Aorta (tissue), 5 donors: ENCODE measurements at places on chromosomes 12 and 14. TPM values are rescaled to one million over a fixed set of nuclear protein-coding genes. Genes with fewer than 3 reads are reported as not detected.

DNAI7 gene
- total RNA-seq: 1.2 TPM

- no peak for DNase-seq
These were observed 186.9 kb upstream of the CAND1 start for GRCh38 chr12:67082221-67082620.

DNA sequence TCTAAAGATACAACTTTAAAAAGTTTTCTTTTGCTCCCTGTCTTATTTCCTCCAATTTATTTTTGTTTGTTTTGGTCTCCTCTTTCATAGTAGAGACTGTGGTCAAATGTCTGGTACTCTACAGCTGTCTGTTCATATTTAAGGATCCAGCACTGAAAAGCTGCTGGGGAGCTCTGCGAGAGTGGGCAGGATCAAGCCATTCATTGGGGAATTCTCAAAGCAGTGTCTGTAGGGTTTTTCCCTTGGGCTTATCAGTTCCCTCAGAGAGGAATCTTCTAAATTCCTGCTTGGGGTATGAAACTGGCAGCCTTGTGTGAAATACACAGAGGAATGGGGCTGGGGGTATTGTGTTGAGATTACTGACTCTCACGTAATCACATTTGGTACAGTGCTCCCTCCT lies 52.3 kb downstream of the FNTB start:
- no peak for DNase-seq

DNA sequence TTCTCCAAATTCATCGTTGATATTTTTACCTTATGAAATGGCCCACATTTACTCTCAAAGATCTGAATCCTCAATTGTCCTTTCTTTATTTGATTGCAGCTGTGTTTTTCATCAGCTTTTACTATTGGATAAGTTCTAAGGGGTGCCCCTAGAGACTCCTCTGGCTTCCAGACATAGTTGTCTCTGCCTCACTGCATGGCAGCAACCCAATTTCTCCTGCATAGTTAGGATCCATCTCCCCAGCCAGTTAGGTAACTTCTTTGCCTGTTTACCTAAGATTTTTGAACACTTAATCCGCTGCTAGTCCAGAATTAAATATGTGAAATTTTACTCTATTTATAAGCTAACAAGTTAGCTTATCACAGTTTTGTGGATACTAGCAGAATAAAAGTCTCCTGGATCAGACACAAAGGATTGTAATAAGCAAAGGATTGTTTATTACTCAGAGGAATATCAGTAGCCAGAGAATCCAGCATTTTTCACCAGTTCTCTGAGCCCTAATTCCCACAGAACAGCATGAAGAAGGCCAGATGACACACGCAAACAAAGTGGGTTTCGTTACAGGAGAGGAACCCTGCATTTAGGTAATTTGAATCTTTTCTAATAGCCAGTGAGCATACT lies 101.1 kb downstream of the BBS10 start:
- DNase-seq: no peak

DNA sequence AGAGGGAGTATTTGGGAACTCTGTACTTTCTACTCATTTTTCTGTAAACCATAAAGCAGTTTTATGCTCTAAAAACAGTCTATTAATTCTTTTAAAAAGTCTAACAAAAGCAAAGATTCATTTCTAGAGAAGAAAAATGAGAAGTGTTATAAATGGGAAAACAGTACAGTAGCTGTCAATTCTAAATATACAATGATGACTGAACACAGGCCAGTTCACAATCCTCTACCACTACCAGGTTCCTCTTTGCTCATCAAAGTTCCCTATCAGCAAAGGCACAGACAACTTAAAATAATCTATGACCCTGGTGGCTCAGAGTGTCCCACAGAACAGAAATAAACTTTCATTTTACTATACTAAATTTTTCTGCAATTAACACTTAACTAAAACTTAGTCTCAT lies 12.5 kb downstream of the NAA25 start:
- DNase-seq: no peak

DNA sequence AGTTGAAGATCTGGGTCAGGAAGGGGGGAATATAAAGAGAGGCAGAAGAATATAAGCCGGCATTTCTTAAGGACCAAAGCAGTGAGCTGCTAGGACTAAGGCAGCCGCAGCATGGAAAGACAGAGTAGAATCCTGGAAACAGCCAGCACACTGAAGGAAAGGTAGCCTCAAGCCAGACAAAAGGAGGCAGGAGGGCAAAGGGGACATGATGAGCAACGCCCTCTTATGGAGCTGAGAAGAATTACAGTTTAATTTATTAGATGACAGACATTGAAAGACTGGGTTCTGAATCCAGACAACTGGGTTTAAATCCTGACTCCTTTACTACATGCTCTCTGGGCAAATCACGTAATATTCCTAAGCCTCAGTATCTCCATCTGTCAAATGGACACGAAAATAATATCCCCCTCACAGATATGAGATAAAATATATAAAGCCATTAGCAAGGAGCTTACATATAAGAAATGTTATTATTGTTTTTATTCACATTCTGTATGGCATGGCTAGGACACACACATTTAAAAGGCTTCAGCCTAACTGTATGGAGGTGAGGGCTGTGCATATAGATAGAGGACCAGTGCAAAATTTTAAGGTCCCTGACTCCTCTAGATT lies 8.1 kb upstream of the PCED1B start:
- no peak for DNase-seq

DNA sequence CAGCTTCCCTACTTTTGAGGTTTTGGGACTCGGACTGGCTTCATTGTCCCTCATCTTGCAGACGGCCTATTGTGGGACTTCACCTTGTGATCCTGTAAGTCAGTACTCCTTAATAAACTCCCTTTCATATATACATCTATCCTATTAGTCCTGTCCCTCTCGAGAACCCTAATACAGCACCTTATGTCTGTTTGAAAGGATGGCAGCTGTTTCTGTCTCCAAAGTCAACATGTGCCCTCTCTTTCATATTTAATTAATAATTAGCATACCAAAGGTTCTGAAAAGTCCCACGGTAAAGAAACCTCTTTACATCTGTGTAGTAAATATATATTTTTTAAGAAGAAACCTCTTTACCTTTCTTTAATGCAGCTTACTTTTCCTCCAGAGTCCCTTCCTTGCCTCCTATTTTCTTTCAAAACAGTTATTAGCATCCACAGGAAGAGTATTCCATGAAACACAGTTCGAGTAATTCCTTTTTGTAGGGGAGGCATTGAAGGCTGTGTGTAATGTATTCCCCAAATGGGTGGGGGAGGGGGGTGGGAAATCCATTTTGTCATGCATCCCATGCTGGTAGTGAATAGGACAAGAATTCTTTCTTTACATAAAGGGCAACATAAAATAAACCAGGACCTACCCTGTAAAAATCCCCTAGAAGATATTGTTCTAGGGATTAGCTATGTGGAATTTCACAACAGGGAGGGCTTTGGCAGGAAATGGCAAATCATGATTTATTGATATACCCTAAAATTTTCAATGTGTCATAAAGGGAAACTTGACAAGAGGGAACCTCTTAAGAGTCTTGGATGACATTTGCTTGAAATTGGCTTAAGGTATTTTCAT lies 241.5 kb downstream of the SUDS3 start:
- DNase-seq: no peak
